Activated CD4-positive, alpha-beta T cell treated with anti-CD3 and anti-CD28 coated beads, Interleukin-2, amount 50 U/mL, for 4 hours (primary cell): ENCODE measurements at places on chromosomes 5 and 9.

DNA sequence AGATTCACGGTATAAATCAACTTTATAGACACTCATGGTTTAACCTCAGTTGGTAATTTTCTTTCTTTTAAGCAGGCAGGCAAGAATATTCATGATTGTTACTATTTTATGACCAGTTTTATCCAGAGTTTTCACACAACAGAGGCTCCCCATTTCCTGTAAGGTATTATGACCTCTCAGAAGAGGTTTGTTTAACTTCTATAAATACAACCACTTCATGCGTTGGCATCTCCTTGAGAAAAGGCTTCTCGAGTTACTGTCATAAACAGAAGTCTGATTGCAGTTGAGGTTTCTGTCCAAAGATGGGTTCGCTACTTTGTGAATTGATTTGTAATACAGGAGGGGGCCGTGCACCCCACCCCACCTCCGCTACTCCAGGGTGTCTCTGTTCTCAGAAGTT, 55.3 kb downstream of the ENTREP1 start:
- no peak for DNase-seq

DNA sequence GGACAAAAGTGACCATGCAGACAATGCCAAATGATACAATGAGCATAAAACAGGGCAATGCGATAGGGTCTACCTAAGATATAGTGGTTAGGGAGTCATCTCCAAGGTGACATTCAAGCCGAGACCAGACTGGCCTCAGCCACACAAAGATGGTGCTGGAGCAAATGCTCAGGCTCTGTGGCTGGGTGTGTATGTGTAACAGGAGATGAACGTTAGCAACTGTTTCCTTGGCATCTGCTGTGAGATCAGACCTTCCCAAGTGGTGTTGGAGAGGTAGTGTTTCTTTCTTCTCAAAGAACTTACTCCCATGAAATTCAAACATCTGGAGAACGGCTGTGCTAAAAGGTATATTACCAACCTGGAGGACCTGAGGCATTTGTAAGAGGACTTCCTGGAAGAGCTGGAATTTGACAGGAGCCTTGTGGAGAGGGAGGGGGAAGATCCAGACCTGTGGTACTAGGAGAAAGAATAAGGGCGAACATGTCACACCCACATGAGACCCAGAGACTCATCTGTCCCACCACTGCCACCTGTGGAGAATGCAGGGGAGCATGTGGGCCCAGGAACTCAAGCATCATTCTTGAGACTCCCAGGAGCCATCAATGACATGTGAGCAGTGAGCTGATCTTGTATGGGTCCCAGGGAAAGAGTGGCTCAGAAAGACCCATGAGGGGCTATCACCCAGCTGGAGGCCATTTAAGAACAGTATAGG, 21.4 kb upstream of the ANXA6 start:
- no peak for DNase-seq

DNA sequence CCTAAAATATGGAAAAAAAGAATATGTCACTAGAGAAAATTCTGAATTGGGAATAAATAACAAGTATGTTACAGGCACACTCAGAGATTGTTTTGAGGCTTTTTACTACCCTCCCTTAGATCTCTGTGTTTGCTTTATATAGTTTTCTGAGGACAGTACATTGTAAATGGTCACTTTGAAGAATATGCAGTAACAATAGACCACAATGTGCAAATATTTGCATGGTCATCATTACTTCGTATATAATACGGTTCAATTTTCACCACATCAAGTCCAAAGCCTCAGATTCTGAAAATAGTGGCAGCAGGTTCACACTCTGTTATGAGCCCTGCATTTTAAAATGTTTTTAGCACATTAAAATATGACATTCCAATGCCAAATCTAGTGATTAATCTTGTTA, 238.6 kb downstream of the ADAMTS6 start:
- DNase-seq: no peak

- no peak for DNase-seq
These were observed 14.5 kb downstream of the RANBP6 start for GRCh38 chr9:6000955-6001354.

GRCh38 chr9:111621895-111622480, 9.1 kb upstream of the DNAJC25 start:
- no peak for DNase-seq

GRCh38 chr5:115941051-115941675, 21.1 kb upstream of the LVRN start:
- DNase-seq: no peak

- DNase-seq: no peak
These were observed 19.6 kb downstream of the FBXO38 start for GRCh38 chr5:148403344-148403743.

GRCh38 chr5:39712316-39713249, 287.8 kb upstream of the DAB2 start:
- no peak for DNase-seq

- DNase-seq: no peak
These were observed 21.0 kb downstream of the RMI1 start for GRCh38 chr9:84001621-84002020.

GRCh38 chr9:131951905-131952304, 127.8 kb downstream of the MED27 start:
- DNase-seq: no peak

GRCh38 chr5:139215107-139215975, 17.2 kb upstream of the SIL1 start:
- no peak for DNase-seq

DNA sequence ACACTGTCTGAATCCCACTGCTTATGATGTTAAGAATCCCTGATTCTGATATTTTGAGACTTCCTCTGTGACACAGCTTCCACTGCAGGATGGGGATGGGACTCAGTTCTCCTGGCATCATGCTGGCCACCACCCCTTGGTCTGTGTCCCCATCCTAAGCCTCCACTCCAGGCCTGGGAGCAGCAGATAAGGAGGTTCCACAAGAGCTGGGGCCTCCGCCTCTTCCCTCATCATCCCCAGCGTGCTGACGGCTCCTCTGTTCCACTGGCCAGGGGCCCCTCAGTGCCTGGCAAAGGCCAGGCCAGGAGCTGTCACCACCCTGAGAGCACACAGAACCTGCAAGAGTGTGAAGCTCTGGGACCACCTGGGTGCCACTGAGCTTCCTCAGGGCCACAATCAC, 40.6 kb downstream of the CAMK2A start:
- DNase-seq: no peak

DNA sequence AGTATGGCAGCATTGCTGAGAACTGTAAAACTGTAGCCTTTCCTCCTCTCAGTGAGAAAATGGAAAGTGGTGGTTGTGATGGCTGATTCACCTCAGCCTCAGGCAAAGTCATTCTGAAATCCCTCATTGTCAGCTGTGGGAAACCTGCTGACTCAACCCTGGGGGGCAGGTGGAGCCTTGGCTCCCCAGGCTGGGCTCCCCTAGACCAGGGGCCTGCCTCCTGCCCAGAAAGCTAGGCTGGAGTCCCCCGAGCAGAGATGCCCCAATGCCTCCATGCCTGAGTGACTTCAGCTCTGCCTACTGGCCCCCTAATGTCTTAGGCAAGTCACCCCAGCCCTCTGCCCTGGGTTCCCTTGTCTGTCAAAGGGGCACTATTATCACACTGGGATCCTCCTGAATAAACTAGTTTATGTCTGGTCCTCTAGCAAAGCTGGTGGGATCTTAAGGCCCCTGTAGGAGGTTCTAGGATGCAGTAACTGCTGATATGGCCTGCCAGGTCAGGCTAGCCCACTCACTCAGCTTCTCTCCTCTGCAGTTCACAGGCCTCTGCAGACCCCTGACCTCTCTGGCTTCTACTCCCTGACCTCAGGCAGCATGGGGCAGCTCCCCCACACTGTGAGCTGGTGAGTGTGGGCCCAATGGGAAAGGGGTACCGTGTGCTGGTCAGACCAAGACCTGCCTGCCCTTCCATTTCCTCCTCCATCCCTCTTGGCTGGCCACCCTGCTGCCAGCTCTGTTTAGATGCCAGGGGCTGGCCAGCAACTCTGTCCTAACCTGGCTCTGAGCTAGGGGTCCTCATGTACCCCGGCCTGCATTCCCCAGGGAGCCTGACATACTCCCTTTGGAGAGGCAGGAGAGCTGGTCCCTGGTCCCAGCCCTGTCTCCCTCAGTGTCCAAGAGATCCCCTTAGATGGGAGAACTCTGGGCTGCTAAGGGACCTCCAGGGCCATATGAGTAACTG, 24.2 kb downstream of the TCF7 start:
- peak; percentile 49 for DNase-seq

- no peak for DNase-seq
These were observed 285.3 kb downstream of the ENC1 start for GRCh38 chr5:74355041-74355824.

DNA sequence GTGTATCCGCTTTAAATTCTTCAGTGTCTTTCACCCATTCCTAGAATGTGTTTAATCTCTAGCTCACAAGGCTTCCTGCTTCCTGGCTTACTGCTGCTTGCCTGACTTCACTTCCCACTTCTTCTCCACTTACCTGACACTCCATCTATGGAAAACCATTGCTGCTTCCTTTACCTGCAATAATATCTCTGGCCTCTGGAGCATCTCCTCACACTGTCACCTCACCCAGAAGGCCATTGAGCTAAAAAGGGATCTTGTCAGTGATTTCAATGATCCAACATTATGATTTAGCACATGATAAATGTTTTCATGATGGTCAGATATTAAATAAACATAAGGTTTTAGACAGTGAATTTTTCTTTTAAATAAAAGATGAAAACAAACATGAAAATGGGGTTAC, 281.1 kb downstream of the MRPS30 start:
- DNase-seq: no peak

- no peak for DNase-seq
These were observed 8.5 kb upstream of the NEURL1B start for GRCh38 chr5:172632346-172633092.

GRCh38 chr5:112626715-112627114, 111.0 kb upstream of the APC start:
- no peak for DNase-seq

DNA sequence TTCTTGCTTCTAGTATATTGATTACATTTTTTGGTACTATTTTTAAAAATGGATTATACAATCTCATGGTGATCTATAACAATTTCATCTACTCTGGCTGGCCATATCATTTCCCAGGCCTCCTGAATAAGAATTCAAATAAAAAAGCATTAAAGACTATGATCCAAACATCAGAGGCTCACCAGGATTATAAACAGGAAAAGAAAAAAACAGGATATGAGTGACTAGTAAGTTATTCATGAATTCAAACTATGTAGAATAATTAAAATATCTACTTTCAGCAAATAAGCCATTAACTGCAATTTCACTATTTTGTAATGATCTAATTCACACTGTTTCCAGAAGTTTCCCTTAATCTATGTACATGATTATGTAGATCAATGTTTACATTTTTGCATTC, 293.1 kb upstream of the CDH6 start:
- DNase-seq: no peak

GRCh38 chr5:22542340-22542739, 310.8 kb downstream of the CDH12 start:
- no peak for DNase-seq

GRCh38 chr5:90311401-90311800, 98.2 kb downstream of the CETN3 start:
- no peak for DNase-seq

DNA sequence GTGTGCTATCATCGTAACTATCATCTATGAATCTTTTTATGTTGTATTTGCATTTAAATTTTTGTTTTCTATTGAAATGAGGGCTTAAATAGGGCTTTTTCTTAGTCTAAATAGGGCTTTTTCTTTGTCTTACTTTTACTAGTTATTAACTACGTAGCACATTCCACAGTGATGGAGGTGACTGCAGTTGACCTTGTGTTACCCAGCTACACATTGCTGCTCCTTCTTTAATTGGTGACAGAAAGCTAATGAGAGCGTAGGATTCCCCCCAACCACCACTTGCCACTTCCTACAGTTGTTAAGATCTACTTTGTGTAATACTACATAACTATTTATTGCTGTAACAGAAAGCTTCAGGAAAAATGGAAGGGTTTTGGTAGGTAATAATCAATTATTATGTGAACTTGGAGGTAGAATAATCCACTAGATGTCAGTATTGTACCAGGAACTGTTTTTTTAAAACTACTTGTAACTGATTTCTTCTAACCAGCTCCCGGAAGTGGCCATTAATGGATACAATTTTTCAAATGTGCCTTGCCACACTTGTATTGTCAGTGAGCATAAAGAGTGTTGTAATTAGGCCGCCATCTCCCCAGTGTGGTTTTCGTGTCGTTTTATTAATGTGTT, 18.0 kb downstream of the MTRR start:
- DNase-seq: no peak

DNA sequence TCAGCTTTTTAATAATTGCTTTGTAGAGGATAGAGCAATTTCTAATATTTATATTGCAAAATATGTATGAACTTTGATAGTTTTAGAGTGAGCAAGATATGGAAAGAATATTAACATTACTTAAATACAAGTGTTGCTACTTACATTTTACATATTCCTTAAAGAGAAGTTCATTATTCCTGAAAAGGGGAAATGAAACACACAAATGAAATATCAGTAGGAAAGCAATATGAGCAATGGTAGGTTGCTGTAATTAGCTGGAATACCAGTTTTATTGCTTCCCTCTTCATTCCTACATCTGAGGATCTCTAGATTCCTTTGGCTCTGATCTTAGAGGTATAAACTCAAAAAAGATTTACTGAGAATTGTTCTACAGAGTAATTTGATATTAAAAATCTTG, 414.1 kb downstream of the FAM170A start:
- no peak for DNase-seq

- no peak for DNase-seq
These were observed at the start of gene PCDHA8 for GRCh38 chr5:140840978-140841962. Gene PCDHA8 (plus strand): TSS chr5:140841187. CDS start chr5:140841322, 135 bp downstream.

- no peak for DNase-seq
These were observed 27.8 kb upstream of the ELL2 start for GRCh38 chr5:95989283-95990048.

GRCh38 chr5:136056771-136057335, 28.1 kb downstream of the TGFBI start:
- no peak for DNase-seq

DNA sequence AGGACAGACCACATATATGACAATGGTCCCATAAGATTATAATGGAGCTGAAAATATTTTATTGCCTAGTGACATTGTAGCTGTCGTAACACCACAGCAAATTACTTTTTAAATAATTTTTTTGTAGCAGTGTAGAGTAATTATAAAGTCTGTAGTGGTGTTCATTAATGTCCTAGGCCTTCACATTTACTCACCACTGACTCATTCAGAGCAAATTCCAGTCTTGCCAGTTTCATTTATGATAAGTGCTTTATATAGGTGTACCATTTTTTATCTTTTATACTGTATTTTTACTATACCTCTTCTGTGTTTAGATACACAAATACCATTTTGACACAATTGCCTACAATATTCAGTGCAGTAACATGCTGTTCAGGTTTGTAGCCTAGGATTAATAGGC, 67.6 kb downstream of the TLE4 start:
- DNase-seq: no peak

GRCh38 chr9:1236061-1236460, 185.9 kb downstream of the DMRT2 start:
- no peak for DNase-seq
